Cortex of kidney (tissue), 1 donor: ENCODE measurements at places on chromosomes 5 and 9.

GRCh38 chr5:31939151-31939550 is 235.0 kb downstream of the GOLPH3 start:
- DNase-seq: no peak

GRCh38 chr9:11546231-11546630 is 933.4 kb upstream of the PTPRD start:
- DNase-seq: no peak

GRCh38 chr5:16841416-16841815 is 94.7 kb downstream of the MYO10 start:
- DNase-seq: no peak

- no peak for DNase-seq
Observed at GRCh38 chr9:117744369-117744768, 40.2 kb downstream of the TLR4 start.

DNA sequence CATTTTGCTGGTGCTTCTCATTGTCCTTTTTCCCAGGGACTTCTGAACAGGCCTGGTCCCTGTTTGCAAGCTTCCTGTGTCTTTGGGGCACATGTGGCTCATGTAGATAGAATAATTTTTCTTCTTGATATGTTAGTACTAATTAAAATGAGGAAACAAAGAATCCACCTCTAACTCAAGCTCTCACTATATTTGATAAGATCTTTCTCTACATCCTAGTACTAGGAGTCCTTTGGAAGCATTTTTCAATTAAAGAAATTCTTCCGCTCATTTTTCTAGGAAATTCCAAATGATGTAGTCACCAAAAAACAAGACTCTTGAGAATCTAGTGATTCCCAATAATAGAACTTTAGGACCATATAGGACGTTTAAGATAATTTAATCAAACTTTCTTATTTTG is 165.3 kb downstream of the SEC61B start:
- no peak for DNase-seq

GRCh38 chr5:59424515-59424914 is 469.0 kb downstream of the PDE4D start:
- no peak for DNase-seq

GRCh38 chr5:179287631-179288030 is 57.6 kb downstream of the ADAMTS2 start:
- DNase-seq: no peak

DNA sequence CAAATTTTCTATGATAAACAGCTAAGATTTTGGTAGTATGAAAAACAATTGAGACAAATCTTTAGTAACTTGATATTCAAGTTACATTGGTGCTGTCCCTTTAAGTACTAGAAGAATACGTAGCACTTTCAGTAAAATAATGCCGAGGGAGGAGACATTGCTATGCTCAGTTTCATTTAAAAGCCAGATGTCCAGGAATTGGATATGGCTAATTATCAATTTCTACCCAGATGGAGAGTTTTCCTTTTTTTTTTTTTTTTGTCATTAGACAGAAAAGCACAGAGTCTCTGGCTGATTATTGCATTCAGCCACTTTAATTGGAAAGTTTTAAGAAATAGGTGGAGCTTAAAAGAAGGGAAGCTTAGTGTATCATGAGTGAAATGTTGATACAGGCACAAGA is 40.4 kb upstream of the APC start:
- DNase-seq: no peak

- no peak for DNase-seq
Observed at GRCh38 chr9:134059661-134060395, 8.0 kb downstream of the BRD3 start.

DNA sequence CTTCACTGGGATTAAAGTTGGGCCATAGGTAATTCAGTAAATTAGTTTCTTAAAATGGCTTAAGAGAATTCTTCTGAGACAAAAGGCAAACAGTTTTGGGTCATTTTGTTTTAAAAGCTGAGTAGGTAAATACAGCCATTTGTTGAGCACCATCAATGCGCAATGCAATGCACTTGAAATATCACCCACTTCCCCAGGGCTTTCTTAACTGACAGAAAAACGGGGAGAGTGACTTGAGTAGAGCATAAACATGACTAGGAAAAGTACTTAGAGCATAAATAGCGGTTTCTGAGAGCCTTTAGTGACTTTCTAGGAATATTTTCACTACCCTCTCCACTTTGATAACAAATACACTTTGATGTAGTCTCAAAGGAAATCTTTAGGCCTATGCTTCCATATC is 27.2 kb downstream of the MLANA start:
- no peak for DNase-seq

DNA sequence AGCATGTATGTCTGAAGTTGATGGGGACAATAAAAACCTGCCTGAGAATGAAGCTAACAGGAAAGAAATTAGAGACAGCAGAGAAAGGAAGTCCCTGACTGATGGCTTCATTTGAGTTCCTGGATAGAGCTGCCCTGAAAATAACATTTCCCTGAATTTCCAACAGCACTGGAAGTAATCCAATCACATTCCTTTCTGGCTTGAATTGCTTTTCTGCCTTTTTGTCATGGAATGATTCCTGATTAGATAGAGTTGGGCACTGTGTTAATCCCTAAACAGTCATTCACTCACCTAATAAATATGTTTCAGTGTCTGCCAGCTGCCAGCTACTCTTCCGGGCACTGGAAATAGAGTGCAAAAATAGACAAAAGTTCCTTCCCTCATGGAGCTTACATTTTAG is 30.0 kb upstream of the SH3RF2 start:
- no peak for DNase-seq
